Skeletal muscle cell (primary cell): ENCODE measurements at places on chromosomes 5 and 9.
A peak's percentile ranks its signal among the peaks of the same experiment; 100 is the strongest.

DNA sequence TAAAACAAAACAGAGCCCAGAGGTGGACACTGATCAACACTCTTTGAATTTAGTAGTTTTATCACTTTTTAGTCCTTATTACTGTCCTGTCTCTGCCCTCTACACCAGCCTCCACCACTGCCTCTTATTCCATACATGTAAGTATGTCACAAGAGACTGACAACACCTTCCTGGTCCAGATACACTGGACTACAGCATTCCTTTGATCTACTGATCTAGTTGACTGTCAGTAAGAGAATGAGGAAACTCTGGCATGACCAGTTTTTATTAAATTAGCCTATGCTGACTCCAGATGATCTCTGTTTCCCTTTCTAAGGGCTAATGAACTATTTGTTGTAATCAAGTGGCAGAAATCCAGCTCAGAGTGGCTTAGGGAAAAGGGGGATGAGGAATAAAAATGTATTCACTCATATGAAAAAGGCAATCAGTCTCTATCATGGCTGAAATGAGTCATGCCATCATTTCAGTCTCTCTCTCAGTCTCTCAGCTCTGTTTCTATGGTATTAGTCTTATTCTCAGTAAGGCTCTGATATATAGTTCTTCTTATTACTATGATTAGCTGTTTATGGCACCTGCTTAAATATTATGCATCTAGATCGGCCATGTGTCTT lies 5.5 kb downstream of the ARHGEF37 start:
- DNase-seq: no peak

- DNase-seq: no peak
Observed at GRCh38 chr5:9617739-9618504, 12.2 kb downstream of the TAS2R1 start.

GRCh38 chr9:132327537-132327936 lies 27.2 kb downstream of the SETX start:
- no peak for DNase-seq

- no peak for DNase-seq
Observed at GRCh38 chr5:154081246-154081645, 42.5 kb downstream of the MFAP3 start.

DNA sequence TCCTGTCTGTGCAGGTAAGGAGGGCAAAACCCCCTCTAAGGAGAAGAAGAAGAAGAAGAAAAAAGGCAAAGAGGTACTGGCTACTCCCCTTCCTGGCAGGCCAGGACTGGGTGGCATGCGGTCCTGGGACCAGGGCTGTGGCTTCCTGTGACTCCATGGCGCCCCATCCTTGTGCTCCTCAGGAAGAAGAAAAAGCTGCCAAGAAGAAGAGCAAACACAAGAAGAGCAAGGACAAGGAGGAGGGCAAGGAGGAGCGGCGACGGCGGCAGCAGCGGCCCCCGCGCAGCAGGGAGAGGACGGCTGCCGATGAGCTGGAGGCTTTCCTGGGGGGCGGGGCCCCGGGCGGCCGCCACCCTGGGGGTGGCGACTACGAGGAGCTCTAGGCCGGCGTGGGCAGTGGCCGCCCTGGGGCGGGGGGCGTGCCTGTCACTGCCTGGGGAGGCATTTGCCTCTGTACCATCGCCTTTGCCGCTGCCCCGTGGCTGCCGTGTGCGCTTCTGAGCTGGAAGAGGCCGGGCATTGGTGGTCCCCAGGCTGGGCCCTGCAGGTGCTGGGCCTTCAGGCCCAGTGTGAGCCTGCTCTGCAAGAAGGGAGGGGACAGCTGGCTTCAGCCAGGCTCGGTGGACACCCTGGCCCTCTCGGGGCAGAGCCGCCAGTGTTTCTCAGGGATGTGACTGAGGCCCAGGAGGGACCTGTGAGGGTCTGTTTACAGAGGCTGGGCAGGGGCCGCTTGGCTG lies 2.0 kb upstream of the AJM1 start:
- no peak for DNase-seq

DNA sequence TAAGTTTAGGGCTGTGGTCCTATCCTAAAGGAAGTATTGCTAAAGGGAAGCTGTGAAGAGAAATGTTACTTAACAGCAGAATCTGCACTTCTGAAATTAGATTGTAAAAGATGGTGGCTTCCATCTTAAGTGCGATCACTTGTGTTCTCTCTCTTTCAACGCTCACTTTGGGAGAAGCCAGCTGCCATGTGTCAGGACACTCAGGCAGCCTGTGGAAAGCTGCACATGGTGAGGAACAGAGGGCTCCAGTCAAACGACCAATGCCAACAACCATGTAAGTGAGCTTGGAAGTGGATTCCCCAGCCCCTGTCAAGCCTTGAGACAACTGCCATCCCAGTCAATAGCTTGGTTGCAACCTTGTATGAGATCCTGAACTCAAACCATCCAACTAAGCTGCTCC lies 51.7 kb upstream of the GLRX start:
- DNase-seq: no peak

DNA sequence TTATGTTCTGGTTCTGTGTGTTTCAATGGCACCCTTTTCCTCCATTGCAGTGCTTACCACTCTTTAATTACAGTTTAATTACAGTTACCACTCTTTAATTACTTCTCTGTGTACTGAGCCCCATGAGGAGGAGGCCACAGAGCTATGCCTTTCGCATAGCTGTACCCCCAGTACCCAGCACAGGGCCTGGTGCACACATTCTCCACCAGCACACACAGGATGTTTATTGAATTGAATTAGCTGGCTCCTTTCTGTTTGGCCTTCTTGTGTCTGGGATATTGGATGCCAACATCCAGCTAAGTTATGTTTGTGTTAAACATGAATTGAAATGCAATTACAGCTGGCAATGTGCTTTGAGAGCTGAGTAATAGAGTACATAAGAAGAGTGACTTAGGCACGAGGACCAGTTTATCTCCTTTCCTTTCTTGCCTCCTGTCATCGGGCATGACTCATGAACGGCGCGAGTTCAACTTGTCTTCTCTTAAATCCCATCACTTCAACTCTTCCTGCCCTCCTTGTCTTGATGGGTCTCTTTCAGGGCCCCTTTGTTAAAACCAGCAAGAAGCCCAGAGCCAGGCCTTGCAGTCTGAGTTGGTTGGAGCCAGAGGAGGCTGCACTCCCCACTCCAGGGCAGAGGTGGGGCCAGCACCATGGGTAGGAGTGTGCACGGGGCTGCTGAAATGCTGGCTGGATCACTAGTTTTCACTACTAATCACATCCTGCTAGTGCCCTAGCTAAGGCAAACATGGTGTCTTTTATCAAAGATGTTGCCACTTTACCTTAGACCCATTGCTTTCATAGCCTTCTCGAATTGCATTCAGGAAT lies 37.4 kb downstream of the MVB12B start:
- DNase-seq: no peak

- DNase-seq: no peak
Observed at GRCh38 chr9:126869368-126869767, 8.9 kb downstream of the ZBTB34 start.

DNA sequence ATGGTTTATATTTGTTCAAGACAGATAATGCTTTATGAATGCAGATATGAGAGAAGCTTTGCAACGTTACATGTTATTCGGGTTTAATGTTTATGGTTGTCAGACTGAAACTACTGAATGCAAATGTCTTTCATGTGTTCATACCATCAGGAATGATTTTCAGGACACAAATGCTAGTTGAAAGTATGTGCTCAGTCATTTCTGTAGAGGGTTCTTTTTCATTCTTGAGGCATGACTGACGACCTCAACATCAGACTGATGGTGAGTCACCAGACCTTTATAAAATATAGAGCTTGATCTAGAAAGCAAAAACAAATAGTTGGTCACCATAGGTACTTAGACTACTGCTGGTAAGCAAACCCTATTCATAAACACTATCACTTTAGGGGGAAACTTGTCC lies 287.3 kb upstream of the NUDT12 start:
- DNase-seq: peak; percentile 86

GRCh38 chr9:4997196-4997595 lies 12.1 kb downstream of the JAK2 start:
- DNase-seq: no peak

DNA sequence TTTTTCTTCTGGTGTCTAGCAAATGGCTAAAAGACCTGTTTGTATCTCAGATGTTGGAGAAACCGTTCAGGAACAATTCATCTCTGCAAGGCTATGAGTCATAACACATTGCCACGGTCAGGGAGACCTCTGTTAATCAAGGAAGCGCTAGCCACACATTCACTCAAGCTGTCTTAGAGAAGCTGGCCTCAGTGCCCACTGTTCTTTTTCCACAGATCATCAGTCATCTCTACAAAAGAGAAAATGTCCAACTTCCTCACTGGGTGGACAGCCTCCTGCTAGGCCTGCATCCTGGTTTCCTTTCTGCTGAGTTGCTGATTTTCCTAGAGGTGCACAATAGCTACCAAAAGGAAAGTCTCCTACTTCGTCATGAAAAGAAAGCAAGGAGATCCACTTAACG lies 360.5 kb downstream of the BNC2 start:
- DNase-seq: no peak

DNA sequence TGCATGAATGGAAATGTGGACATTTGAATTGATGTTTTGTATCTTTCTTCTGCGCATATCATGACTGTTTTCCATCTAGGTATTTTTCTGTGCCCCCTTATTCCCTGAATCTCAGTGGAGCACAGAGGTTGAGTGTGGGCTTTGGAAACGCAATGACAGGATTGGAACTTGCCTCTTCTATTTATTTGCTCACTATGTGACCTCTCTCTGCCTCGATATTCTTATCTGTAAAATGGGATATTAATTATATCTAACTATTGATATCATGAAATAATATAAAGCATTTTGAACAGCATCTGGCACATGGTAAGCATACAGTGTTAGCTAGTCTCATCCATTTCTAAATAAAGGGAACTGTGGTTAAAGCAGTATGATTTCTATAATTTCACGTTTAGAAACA lies 26.0 kb downstream of the HABP4 start:
- no peak for DNase-seq

DNA sequence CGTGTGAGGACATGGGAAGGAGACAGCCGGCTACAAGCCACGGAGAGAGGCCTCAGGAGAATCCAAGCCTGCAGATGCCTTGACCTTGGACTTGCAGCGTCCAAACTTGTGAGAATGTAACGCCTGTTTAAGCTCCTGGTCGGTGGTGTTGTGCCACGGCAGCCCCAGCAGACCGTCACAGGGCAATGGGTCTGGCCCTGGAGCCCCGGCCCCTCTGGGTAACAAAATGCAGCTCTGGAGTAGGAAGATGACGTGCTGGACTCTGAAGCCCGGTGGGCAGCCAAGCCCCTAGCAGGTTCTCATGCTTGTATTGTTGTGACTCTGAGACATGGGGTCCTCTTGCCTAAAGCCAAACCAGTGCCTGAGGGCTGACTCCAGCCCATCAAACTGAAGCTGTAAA lies 174.7 kb downstream of the IRX2 start:
- no peak for DNase-seq

GRCh38 chr9:101325053-101325452 lies 59.8 kb downstream of the BAAT start:
- no peak for DNase-seq

GRCh38 chr9:123112015-123112975 lies 78.8 kb downstream of the GPR21 start:
- DNase-seq: no peak

GRCh38 chr9:68980341-68980914 lies 33.5 kb downstream of the PRKACG start:
- no peak for DNase-seq

GRCh38 chr5:133807348-133807747 lies 161.1 kb downstream of the C5orf15 start:
- DNase-seq: no peak

GRCh38 chr5:113054899-113055298 lies 78.3 kb downstream of the DCP2 start:
- DNase-seq: no peak

DNA sequence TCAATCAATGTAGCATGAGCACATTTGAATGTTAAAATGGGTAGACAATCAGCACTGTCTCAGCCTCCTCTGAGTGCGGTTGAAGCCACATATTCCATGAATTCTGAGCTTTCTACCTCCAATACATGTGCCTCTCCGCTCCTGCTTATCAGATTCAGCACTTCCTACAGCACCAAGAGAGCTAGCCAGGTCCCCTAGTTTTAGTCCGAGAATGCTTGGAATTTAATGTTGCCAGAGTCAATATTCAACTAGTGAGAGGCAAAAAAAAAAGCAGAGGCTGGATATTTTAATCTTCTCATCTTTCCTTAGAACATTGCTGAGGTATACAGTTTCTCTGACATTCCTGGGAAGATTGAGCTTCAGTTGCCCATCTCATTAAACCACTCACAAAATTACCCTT lies 1979.1 kb upstream of the CDH9 start:
- DNase-seq: no peak

DNA sequence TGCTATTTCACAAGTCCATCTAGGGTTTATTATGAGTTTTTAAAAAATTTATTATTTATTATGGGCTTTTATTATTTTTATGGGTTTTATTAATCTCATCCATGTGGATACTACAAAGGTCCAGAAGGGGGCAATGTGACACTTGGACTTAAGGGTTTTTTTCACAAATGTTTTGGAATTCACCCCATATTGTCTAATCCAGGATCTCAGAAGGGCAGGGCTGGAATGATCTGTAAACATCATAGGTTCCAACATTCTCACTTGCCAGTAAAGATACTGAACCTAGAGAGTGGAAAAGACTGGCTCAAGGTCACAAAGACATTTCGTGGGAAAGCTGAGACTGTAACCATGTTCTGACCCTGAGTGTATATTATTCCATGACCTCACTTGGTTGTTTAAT lies 35.6 kb downstream of the NIM1K start:
- DNase-seq: peak; percentile 14

DNA sequence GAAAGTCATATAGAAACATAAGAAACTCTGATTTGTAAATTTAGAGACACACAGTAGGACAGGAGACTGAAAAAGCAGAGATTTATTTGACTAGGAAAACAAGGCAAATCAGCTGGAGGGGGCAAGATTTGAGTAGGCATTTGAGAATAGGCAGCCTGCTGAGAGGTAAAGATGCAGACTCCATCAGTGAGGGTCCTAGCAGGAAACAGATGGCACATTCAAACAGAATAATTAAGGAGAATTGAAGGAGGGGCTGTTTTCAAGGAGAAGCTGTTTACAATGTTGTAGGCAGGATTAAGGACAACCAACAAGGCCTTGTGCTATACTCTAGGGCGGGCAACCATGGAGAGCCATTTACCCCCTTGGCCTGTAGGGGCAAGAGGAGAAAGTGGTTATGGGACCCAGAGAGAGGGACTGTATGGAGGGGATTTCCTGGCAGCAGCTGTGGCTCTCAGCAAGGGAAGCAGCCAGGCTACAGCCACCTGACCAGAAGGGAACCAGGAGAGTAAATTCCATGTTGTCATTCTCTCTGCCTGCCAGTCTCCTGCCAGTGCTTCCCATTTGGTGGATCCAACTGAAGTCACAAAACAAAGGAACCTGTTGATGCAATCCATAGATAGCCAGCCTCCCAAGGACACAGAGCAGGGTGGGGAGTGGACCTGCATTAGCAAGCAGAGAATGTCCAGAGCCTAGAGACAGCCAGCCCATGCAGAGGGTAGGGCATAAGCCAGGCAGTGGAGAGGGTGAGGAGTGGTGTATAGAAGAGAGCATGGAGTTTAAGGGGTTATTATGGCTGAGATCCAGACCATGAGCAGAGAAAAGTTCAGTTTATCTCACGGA lies 38.2 kb downstream of the PAPPA start:
- no peak for DNase-seq
